ENCODE measurements at places on chromosomes 5 and 9.

DNA sequence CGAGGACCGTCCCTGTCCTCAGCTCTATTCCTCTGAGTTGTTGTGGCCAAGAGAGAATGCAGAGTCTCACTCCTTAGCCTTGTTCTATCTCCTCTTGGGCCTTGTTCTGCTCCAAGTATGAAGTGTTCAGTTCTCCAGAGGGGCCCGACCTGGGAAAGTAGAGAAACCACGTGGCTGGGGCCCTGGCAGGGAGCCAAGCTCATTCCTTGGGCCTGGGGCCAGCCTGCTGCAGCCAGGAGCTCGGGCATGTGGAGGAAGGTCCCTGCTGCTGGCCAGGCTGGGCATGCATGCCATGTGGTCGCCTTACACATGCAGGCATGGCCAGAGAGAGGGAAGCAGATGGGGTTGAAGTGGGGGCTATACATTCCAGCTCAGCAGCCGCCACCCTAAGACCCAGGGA, 60.7 kb downstream of the COL27A1 start:
- DNase-seq: no peak

DNA sequence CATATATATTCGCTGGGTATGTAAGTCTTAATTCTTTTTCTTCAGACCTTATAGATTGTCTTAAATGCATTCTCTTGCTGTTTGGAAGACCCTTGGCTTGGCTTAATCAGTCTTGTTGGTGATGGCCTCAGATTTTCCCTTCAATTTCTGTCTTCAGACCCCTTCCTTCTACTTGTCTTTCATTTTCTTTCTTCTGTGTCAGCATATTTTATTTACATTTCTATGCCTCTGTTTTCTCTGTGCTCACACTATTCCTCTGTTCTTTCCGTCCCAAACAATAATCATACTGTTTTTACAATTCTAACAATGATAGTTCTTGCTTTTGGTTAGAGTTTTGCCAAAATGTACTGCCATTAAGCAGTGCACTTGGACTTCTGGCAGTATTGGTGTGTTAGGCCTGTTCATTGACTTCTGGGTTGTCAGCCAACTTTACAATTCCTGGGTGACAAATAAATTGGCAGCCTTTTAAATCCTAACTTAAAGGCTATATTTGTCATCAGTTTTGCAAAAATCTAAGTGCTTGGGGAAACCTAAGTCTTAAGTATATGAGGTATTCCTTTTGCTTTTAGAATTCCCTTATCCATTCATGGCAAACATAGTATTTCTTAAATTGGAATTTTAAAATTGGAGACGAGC, 8.0 kb downstream of the SRFBP1 start:
- no peak for DNase-seq

- DNase-seq: no peak
Observed at GRCh38 chr5:73764586-73764985, 138.6 kb downstream of the ARHGEF28 start.

- DNase-seq: no peak
Observed at GRCh38 chr5:79893485-79893884, 97.6 kb downstream of the MTX3 start.
